Left renal cortex interstitium (tissue), 4 donors: ENCODE measurements at places on chromosomes 7 and 10.
A peak's percentile ranks its signal among the peaks of the same experiment; 100 is the strongest.

DNA sequence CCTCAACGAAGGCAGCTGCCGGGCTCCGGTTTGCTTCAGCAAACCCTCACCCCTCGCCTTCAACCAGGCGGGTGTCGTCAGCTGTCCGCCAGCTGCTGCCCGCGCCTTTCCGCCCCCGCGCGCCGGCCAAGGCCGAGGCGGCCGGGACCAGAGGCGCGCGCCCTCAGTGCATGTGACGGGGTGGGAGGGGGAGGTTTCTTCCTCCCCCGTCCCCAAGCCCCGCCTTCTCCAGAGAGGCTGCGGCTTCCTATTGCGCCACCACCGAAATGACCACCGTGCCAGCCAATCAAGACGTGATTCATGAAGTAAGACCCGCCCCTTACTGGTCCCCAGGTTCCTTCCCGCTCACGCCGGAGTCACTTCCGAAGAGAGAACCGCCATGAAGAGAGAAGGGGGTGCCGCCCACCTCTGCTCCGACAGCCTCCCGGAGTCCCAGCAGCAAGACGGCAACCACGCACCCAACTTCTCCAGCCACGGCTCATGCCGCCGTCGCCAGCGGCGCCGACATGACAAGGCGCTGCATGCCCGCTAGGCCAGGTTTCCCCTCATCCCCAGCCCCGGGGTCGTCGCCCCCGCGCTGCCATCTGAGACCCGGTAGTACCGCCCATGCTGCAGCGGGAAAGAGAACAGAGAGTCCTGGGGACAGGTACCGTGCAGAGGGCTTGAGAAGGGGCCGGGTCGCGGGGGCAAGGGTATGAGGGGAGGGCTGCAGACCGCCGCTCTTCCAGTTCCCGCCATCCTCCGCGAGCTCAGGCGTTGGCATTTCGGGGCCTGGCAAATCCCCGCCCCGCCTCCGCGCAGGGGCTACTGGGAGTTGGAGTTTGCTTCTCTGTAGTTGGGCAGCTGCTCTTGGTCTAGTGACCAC is at the start of gene SLF2:
SLF2 (plus strand) TSS at position 359 of the 865 bp plus-strand sequence; CDS start at position 507, 148 bp downstream.
- peak; percentile 66 for DNase-seq

DNA sequence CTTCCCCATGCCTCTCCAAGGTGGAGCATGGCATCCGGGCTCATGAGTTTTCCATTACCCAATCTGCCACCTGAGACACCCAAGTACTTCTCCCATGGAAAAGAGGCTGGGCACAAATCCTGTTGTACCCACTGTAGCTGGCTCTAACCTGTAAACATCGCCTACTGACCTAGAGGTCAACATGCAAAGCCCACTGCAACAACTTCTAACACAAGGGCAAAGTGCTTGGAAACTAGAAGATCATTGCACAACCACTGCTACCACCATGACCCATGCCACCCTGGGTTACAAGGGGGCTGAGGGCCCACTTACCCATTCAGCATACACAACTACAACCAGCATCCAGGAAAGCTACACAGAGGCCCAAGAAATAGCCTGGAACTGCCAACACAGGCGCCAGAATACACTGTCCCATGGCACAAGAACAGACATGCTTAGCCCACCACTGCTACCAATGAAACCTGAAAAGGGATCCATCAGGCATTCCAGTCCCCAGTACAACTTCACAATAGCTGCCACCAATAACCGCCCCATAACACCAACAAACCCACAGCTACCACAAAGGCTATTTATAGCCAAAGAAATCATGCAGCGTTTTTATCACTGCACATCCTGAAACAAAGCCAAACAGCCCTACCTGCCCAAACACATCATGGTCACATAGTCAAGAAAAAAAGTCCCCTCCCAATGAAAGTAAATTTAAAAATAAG is 63.4 kb downstream of the RNF32 start:
- DNase-seq = no peak

DNA sequence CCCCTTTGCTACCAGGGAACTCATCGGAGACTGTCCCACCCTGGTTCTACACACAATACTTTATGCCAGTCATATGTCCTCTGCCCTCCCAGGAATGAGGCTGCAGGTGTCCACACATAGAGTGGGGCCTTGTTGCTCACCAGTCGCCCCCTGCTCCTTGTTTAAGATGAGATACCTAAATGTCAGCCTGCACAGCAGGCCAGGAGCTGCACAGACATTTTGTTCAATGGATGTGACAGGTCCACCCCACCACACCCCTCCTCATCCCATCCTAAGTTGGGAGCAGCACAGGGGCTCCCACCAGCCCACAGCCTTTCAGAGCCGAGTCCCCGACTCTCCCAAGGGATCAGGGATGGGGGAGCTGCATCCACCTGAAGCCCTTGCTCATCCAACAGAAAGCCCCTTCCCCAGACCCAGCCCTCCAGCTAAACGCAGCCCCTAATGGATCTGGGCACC is 6.2 kb upstream of the GRID1 start:
- no peak for DNase-seq

- no peak for DNase-seq
Measured at GRCh38 chr10:37535459-37536246, 321.8 kb downstream of the ZNF248 start.

- no peak for DNase-seq
Measured at GRCh38 chr10:1499359-1499957, 237.9 kb downstream of the ADARB2 start.

DNA sequence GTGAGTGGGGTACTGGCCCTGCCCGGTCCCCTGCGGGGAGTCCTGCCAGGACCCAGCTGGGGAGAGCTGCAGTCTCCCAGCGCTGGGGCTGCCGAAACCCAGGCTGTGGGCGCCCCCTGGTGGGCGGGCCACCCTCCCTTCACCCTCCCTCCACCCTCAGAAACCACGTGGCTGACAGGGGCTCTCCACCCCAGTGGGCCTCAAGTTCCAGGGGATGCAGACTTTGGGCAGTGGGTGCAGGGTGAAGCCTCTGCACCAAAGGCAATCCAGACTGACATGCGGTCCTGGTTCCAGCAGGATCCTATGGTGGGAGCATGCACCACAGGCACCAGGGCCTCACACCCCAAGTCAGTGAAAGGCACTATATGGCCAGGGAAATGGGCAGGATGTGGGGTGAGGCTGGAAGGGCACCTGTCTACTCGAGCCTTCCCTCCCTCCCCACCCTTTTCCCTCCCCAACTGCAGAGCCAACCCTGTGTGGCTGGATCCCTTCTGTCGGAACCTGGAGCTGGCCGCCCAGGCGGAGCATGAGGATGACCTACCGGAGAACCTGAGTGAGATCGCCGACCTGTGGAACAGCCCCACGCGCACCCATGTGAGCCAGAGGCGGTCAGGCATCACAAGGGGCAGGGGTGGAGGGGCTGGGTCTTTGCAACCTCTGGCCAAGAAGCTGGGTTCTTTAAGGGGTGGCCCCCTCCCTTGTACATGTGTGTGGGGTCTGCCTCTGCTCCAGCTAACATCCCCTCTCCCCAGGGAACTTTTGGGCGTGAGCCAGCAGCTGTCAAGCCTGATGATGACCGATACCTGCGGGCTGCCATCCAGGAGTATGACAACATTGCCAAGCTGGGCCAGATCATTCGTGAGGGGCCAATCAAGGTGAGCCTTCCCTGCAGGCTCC is 38.8 kb downstream of the PSAP start:
- no peak for DNase-seq

- DNase-seq = no peak
Measured at GRCh38 chr7:48710995-48711394, 213.4 kb upstream of the CDC14C start.

GRCh38 chr7:103793614-103794013 is 195.8 kb downstream of the RELN start:
- DNase-seq = no peak

DNA sequence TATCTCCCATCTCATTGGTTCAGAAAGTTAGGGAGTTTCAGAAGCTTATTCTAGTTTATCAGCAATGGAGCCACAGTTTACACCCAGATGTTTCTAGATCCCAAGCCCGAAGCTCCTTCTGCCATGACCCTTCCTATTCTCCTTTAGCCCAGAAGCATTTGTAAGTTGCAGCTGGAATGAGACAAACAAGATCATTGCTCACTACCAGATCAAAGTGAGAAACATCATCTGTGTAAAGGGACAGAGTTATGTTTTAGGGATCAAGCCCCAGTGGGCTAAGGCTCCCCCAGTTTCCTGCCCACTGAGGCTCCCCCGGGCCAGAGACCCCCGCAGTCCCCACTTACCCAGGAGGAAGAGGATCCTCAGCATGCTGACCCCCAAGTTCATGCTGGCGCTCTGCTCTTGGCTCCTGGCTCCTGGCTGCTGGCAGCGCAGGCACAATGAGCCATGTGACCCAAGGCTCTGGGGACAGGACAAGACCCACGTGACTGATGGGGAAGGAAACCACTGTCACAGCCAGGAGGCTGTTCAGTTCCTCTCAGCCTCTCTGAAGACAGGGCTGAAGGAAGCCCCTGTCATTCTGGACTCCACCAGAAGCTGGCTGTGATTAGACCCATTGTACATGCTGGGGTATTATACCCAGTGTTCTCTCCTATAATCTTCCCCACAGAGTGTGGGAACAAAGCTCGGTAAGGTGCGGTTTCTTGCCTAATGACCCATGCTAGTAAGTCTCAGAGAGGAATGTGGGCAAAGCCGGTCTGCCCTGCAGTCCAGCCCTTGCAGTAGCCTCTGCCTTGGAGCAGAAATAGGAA is at the start of gene TMEM273:
TMEM273 (minus strand) TSS at position 442 of the 812 bp plus-strand sequence; CDS start at position 387, 55 bp downstream.
- no peak for DNase-seq

DNA sequence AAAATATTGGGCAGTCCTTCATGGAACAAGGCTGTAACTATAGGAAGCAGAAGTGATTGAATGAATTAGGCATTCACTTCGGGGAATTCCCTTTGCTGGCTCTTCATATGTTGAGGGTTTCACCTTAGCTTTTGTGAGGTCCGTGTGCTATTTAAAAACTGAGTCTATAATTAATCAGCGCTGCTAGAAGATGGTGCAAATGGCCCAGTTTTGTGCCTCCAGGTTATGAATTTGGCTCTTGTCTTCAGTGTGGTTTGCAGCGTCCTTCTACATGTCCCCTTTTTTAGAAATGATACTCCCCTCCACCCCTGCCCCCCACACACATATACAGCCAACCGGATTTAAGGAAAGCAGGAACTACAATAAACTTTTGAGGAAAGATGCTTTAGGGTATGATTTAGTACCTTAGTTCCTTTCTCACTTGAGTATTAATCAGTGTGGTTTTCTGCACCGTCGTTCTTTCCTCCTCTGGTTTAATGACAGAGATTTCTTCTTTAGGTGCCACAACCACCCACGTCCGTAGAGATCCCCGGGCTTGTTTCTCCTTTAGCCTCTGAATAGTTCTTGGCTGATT is 110.6 kb upstream of the SAMD8 start:
- no peak for DNase-seq

GRCh38 chr10:15469111-15469510 is 98.0 kb upstream of the FAM171A1 start:
- no peak for DNase-seq

DNA sequence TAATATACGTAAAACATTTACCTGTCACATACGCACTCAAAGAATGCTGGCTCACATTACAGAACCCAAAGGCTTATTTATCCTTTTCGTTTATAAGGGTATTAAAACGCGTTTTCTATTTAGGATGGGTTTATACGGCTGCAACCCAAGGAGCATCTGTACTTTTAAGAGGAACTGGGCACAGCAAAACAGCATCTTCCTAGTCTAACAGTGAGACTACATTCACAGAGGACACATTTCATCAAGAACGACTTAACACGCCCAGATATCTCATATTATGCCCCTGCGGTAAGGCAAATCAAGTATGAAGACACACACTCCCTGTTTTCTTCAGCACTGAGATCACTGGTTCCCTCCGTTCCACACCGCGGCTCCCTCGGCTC is 533 bp upstream of the DMTF1 start:
- no peak for DNase-seq

DNA sequence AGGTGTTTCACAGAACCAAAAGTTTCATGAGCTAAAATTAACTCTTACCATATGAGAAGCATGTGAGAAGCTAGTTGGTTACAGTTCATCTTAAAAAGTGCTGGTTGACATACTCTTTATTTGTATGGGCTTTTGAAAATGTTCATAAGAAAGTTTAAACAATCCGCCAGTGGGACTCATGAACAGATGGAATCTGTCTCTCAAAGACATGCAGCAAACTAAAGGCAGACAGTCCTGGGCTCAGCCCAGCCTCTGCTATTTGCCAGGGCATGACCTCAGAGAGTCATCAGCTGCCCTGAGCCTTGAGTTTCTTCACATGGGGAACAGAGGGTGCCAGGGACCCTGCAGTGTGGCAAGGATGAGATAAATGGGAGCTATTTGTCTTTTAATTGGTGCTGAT is 3.2 kb downstream of the PYROXD2 start:
- no peak for DNase-seq

DNA sequence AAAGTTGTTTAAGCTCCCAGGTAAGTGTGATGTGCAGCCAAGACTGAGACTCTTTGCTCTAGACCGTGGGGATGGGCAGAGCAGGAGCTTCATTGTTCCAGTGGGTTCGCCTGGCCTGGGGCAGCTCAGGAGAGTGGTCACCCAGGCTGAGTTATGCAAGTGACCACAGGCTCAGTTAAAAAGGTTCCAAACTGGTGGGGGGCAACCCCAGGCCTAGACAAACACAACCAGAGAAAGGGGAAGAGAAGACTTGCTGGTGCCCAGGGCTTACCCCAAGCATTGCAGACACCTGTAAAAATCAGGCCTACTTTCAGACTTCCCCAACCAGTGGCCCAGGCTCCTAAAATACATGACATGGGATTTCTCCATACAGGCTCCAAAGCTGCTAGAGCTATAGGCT is 21.6 kb downstream of the CREB3L2 start:
- DNase-seq = no peak

DNA sequence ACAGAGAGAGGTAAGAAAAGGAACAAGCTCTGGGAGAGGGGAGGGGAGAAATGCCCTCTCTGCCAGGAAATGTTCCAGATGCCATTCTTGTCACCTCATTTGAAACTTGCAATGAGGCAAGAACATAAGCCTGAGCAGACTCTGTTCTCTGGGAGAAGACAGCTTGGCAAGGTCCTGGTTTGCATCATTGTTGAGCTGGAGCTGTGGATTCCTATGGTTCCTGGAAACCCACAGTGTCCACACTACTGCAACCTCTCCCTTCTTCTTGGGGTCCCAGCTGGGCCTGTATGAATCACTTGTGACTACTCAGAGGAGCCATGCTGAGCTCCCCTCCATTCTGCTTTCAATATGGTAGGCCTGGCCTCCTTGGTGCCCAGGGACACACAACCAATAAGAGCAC is 60.8 kb upstream of the HECTD2 start:
- DNase-seq = no peak

GRCh38 chr7:1241603-1242255 is 9.1 kb downstream of the UNCX start:
- no peak for DNase-seq
